ENCODE measurements at places on chromosomes 1 and 21.

DNA sequence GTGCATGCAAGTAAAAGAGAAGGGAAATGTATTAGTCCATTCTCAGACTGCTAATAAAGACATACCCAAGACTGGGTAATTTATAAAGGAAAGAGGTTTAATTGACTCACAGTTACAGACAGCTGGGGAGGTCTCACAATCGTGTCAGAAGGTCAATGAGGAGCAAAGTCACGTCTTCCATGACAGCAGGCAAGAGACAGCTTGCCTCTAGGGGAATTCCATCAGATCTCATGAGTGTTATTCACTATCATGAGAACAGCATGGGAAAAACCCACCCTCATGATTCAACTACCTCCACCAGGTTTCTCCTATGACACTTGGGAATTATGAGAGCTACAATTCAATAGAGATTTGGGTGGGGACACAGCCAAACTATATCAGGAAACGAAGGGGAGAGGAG is 8.1 kb downstream of the KRTAP21-3 start:
- no peak for DNase-seq

- no peak for DNase-seq
Measured at GRCh38 chr1:23446661-23447310, 22.2 kb upstream of the TCEA3 start.

- DNase-seq, result no peak
Measured at GRCh38 chr1:151512801-151513625, 1.8 kb downstream of the CGN start.

DNA sequence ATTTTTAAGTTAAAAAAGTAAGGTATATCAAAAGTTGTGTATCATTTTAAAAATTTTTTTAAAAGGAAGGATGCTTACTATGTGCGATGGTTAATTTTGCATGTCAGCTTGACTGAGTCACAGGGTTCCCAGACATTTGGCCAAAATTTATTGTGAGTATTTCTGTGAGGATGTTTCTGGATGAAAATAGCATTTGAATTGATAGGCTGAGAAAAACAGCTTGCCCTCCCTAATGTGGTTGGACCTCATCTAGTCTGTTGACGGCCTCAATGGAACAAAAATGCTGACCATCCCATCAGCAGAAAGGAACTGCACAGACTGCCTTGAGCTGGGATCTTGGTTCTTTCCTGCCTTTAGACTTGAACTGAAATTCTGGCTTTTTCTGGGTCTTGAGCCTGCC is 724.5 kb downstream of the NCAM2 start:
- DNase-seq, result no peak

- DNase-seq, result no peak
Measured at GRCh38 chr1:26477446-26478152, 5.4 kb downstream of the HMGN2 start.

- no peak for DNase-seq
Measured at GRCh38 chr1:23074012-23074411, 54.7 kb downstream of the KDM1A start.

DNA sequence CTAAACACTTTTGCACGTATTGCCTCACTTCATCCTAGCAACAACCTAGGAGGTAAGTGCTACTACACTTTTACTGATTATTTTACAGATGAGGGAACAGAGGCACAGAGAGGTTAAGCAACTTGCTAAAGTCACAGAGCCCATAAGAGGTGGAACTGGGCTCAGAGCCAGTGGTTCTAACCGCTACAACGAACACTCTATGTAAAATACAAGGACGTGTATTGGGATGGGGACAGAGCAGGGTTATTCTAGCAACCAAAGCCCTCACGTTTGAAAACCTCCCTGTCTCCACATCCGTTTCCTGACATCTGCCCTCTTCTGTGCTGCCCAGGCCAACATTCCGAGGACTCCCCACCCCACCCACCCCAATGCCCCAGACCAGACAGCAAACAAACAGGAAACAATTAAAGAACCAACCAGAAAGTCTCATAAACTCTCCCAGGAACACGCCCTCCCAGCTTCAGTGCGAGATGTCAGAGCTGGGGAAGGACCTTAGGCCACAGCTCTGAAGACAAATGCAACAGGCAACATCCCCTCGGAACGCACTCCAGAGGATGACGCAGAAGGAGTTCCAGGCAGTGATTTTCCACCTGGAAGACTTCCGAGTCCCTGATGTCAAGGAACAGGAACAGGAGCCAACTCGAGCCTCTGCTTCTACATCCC is 41.1 kb downstream of the GLIS1 start:
- no peak for DNase-seq

- DNase-seq, result no peak
Measured at GRCh38 chr1:244419024-244419423, 32.7 kb downstream of the ADSS2 start.

GRCh38 chr1:183730886-183731573 is 73.9 kb upstream of the RGL1 start:
- no peak for DNase-seq

DNA sequence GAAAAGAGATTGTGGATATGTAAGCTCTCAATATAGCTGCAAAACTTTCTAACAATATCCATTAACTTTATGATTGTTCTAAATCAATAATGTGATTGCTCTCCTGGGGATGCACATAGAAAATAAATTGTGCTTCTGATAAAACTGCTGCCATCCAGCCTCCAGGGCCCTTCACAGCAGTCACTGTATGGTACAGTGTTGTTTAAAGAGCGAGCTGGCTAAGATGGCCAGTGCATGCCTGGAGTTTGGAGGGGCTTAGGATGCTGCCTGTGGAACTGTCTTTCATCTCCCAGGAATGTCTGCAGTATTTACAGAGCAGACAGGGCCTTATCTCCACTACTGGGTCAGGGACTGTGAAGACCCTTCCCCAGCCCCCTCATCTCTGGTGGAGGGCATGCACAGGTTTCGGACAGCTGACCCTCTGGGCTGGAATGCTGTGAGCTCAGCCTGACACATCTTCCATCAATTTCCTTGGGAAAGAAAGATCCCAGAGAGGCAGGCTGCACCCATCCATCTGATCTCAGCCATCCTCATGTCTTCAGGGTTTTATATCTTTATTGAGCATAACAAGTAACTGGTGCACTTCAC is 137.0 kb downstream of the PLPP3 start:
- no peak for DNase-seq

DNA sequence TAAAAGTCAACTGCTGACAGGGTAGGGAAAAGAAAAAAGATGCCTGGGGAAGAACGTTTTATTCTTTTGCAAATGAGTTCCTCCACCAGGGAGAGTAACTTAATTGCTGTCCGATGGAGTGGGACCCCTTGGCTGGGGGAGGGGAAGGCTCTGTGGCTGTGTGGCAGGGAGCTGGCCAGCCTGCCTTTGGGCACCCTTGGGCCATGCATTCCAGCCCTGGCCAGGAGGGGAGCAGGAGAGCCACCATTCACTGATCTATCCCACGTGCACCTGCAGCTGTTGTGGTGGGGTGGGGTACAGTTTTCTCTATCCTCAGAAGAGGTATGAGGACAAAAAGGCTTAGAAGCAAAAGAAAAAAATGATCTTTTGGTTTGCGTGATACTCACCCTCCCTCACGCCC is 116.9 kb downstream of the KCNK1 start:
- DNase-seq, result no peak

DNA sequence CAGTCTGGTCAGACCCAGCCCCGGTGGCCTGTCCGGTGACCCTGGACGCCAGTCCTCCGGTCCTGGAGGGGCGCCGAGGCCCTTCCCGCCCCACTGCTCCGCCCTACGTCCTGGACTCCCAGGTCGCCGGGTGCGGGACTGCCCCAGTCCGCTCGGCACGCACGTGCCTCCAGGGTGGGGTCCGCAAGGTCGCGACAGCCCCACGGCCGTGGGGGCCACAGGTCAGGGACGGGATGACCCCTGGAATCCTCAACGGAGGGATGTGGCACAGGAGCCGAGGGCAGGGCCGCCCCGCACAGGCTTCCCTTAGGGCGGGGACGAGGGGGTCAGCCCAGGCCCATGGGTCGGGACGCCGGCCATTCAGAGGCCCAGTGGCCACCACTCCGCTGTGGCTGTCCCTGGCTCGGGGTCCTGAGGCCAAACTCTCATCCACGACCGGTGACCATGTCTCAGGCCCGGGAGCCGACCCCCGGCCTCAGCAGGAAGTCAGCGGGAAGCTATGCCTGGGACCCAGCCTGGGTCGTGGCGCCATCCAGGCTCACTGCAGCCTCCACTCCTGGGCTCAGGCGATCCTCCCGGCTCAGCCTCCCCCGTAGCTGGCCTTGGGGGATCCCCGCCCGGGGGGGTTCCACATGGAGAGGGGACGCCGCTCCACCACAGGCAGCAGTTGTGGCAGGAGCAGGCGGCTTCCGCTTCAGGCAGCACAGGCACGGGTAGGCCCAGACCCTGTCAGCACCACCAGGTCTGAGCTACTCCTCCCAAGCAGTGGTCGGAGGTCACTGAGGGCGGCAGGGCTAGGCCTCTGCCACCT is 599 bp upstream of the TMEM240 start:
- no peak for DNase-seq

DNA sequence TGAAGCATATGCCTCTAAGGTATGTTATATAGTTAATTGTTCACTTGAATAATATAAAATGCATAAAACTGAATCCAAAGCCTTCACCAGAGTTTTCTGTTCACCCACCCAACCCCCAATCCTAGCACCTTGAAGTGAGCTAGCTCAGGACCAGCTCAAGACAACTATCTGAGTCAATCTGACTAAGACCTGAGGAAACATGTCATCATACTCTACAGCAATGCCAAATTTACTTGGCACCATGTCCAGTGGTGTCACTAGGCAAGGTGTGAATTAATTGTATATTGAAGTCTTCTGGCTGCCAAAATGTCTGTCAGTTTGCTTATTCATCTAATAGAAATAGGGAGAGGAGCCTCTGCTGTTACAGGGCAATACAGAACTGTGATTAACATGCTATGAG is 3.8 kb downstream of the DNASE2B start:
- DNase-seq, result no peak

- no peak for DNase-seq
Measured at GRCh38 chr1:157882580-157882979, 41.0 kb upstream of the CD5L start.

DNA sequence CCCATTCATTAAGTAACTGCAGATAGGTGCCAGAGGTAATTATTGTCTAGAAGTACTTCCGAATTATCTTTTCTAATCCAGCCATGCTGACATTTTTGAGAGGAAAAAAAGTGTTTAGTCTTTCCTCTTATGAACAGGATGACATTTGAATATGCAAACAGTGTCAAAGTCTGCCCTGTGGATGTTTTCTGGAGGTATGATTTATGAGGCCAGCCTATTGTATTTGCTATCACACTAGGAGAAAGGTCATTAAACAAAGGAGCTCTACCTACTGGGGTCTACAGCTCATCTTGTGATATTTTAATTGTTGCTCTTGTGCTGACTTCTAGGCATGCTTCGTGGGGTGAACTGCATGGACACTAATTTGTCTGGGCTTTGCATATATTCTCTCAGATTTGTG is 559.7 kb upstream of the CAMK1G start:
- DNase-seq, result no peak

- DNase-seq, result no peak
Measured at GRCh38 chr1:159208175-159208825, 3.6 kb downstream of the ACKR1 start.

DNA sequence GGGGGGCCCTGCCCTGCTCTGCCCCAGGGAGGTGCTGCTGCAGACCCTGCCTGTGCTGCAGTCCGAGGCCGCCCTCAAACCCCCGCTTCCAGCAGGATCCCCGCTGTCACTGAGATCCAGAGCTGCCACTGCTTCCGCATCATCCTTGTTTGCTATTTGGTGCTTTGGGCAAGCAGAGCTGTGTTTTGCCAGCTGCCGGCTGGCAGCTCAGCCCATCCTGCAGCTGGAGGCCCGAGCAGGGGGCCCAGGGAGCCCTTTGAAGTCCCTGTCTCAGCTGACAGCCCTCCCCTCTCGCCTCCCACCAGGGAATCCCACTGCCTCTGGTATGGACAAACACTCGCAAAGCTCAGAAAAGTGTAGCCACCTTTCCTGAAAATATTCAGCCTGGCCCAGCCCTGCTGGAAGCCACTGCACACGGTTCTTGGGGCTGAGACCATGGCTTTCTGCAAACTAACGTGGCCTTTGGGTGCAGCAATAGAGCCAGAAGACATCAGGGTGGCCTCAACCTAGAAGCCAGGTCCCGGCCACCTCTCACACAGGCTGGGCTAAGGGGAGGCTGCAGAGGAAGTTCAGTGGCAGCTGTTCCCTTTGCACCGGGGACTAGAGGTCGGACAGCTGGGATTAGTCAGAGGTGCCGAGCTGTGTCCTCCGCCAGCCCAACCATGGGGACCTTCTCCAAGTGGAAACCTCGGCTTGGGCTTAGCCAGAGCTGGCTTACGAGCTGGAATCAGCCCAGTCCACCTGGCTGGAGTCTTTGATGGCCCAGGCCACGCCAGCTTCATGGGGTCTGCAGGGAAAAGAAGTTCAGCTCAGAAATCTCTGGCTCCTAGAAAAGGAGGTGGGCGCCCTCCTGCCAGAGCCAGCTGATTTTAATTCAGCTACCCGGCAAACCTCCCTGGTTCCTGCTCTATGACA is 107.1 kb downstream of the SPSB1 start:
- DNase-seq, result peak; percentile 69

- no peak for DNase-seq
Measured at GRCh38 chr21:15224346-15225086, 159.7 kb upstream of the NRIP1 start.

- DNase-seq, result no peak
Measured at GRCh38 chr1:91526496-91526895, 25.8 kb downstream of the CDC7 start.

DNA sequence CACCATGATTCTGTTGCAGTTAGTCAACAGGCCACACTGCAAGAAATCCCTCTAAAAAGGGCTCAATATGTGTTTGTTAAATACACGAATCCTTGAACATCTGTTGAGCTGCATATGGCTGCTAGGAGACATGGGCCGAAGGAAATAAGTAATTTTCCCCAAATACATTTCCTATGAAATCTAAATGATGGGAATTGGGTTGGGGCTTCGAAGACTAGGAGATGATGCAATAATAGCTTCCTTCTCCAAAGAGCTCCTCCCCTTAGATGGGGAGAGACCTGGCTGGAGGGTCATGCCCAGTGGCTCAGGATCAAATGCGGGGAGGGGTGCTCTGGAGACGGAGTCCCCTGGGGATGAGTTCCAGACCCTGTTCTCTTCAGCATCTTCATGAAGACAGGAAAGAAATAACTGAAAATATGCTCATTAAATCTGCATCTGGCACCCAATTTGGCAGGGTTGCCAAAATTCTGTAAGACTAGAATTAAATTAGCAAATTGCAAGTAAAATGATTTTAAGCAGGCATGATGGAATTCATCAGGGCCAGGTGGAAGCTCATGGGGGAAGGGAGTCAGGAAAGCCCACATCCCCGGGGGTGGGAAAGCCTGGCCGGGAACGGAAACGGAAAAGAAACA is 165.0 kb upstream of the EDN2 start:
- DNase-seq, result no peak

DNA sequence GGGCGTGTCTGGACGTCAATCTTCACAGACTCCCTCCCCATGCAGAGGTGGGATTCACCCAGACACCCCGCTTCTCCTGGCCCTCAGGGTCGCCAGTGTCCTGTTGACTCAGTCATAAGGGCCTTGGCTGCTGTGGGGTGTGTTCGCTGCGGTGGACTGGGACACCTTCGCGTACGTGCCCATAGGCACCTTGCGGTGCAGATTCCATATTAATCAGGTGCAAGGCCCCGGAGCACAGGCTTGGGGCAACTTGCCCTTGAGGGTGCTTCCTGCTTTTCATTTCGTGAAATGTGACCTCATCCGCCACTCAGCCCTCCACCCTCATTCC is 398 bp upstream of the SLC30A10 start:
- no peak for DNase-seq

GRCh38 chr1:186234976-186235686 is 139.9 kb downstream of the TPR start:
- no peak for DNase-seq

GRCh38 chr1:28313702-28314546 is 14.9 kb upstream of the MED18 start:
- no peak for DNase-seq
